Spleen (tissue), 13 donors: ENCODE measurements at places on chromosomes 7 and 10.

GRCh38 chr10:128373071-128373749, 247.0 kb upstream of the MKI67 start:
- no peaks in the 10 kb centered on the region for H3K27me3 ChIP-seq
- no peak overlapping the region for H3K4me3 ChIP-seq
- H3K4me1 ChIP-seq: no peaks in the 10 kb centered on the region
- H3K36me3 ChIP-seq: no peaks in the 10 kb centered on the region
- no peak for DNase-seq
- no peak overlapping the region for H3K27ac ChIP-seq

DNA sequence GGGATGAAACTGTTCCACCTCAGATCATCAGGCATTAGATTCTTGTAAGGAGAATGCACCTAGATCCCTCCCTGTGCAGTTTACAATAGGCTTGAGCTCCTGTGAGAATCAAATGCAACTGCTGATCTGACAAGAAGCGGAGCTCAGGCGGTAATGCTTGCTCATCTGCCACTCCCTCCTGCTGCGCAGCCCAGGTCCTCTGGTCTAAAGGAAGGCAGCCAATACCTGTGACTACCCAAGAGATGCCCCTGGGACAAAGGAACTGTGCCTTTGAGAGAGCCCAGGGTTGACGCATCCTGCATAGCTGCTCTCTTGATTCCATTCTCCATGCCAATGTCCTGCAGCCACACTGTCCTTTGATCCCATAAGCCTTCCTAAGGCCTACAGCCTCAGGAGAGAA, 73.1 kb downstream of the ADCYAP1R1 start:
- no peaks in the 10 kb centered on the region for H3K36me3 ChIP-seq
- DNase-seq: no peak
- no peaks in the 10 kb centered on the region for H3K4me1 ChIP-seq

GRCh38 chr10:121459622-121460453, 138.4 kb downstream of the FGFR2 start:
- H3K4me3 ChIP-seq: no peak overlapping the region
- H3K4me1 ChIP-seq: no peaks in the 10 kb centered on the region
- H3K27ac ChIP-seq: no peak overlapping the region

- H3K27ac ChIP-seq: no peak overlapping the region
- no peaks in the 10 kb centered on the region for H3K36me3 ChIP-seq
- peaks cover 3% of the 10 kb centered on the region for H3K27me3 ChIP-seq
- no peak overlapping the region for H3K4me3 ChIP-seq
- H3K4me1 ChIP-seq: no peaks in the 10 kb centered on the region
- no peak for DNase-seq
Observed at GRCh38 chr10:120492346-120492745, 35.3 kb downstream of the PLPP4 start.

- no peak for DNase-seq
- no peaks in the 10 kb centered on the region for H3K36me3 ChIP-seq
- no peaks in the 10 kb centered on the region for H3K27me3 ChIP-seq
Observed at GRCh38 chr10:74051736-74052342, 53.9 kb downstream of the VCL start.

- no peak for DNase-seq
- no peaks in the 10 kb centered on the region for H3K4me1 ChIP-seq
- no peak overlapping the region for H3K27ac ChIP-seq
- H3K36me3 ChIP-seq: no peaks in the 10 kb centered on the region
- H3K27me3 ChIP-seq: no peaks in the 10 kb centered on the region
Observed at GRCh38 chr7:44366986-44367385, 41.6 kb upstream of the CAMK2B start.

- no peaks in the 10 kb centered on the region for H3K4me1 ChIP-seq
- H3K36me3 ChIP-seq: peaks cover 9% of the 10 kb centered on the region
- DNase-seq: no peak
- H3K27ac ChIP-seq: no peak overlapping the region
- H3K27me3 ChIP-seq: no peaks in the 10 kb centered on the region
- no peak overlapping the region for H3K4me3 ChIP-seq
Observed at GRCh38 chr10:92914478-92915325, 66.4 kb downstream of the EXOC6 start.

DNA sequence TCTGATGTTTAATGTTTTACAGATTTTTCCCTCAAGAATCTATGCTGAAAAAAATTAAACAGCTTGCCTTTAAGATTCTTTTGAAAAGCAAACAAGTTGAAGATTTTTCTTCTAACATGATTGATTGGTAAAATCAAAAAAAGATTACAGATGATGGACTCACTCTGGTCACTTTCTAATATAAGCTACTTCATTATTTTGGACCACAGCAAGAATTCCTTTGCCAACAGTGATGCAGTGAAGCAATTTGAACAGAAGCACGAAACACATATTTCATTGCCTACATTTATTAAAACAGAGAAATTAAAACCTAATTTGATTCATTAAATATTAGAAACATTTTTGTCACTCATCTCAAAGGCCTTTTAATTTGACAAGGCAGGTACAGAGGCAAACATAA, 82.1 kb upstream of the SGCE start:
- DNase-seq: no peak
- H3K27me3 ChIP-seq: no peaks in the 10 kb centered on the region
- H3K36me3 ChIP-seq: no peaks in the 10 kb centered on the region
- H3K27ac ChIP-seq: no peak overlapping the region
- no peaks in the 10 kb centered on the region for H3K4me1 ChIP-seq
- H3K4me3 ChIP-seq: no peak overlapping the region

DNA sequence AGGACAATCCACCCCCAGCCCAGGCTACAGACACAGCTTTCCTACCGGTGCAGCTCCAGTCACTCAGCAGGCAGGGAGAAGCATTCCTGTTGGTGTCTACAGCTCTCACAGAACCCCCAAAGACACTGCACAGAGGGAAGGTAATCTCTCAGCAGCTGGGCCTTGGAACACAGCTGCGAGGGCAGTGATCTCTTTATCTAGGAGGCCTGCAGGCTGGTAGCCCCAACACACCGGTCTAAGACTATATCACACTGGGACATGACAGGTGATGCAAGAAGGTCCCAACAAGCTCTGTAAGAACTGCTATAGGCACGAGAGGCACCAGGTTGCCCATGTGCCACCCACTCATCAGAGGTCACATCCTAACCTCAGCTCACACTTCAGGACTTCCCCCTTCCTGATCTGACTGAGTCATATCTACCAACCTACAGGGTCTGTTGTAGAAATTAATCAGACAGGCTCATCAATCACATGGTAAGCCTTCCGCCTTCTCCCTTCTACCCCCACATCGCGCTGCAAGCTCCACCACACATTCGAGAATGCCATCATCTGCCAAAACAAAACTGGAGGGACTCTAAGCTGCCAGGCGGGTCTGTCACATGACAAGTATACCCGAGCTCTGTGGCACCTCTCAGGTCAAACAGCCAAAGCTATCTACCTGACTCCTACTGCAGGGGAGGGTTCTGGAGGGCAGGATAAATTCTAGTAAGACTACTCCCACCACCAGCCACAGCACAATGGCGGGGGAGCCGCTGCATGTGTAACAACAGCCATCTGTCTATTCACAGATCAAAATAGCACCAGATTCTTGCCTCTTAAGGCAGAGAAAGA, 26.1 kb downstream of the FAM53B start:
- H3K27me3 ChIP-seq: no peaks in the 10 kb centered on the region
- no peaks in the 10 kb centered on the region for H3K36me3 ChIP-seq
- H3K4me3 ChIP-seq: no peak overlapping the region
- peak overlapping the region; percentile 92 for H3K27ac ChIP-seq
- peaks cover 99% of the 10 kb centered on the region for H3K4me1 ChIP-seq

DNA sequence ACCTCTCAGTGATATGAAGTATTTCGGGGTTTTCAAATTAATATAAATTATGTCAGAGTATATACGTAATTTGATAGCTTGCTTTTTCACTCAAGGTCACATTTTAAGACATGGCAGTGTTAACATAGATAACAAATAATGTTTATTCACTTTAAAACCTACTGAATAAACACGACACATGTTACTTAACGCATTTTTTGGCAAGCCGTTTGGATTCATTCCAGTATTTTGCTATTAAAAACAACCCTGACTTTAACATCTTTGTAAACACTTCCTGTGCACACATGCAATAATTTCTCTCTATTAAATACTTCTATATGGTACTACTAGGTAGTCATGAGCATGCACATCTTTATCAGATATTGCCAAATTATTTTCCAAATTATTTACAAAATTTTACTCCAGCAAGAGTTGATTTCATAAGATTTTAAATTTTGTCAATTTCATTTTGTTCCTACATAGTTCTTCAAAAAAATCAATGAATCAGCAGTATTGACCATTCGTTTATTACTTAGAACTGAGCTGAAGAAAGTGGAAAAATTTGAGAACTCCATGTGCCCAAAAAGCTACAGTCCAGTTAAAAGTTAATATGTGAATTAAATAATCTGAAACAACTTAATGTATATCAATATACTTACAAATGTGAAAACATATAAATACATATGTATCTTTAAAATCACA, 26.8 kb upstream of the THSD7A start:
- H3K4me1 ChIP-seq: no peaks in the 10 kb centered on the region
- no peak overlapping the region for H3K27ac ChIP-seq
- H3K36me3 ChIP-seq: no peaks in the 10 kb centered on the region
- DNase-seq: no peak
- H3K27me3 ChIP-seq: no peaks in the 10 kb centered on the region
- H3K4me3 ChIP-seq: no peak overlapping the region

- no peaks in the 10 kb centered on the region for H3K27me3 ChIP-seq
- H3K27ac ChIP-seq: peak overlapping the region; percentile 77
- H3K36me3 ChIP-seq: no peaks in the 10 kb centered on the region
- DNase-seq: no peak
- H3K4me1 ChIP-seq: peaks cover 58% of the 10 kb centered on the region
Observed at GRCh38 chr10:70479165-70479581, 606 bp downstream of the PALD1 start.

DNA sequence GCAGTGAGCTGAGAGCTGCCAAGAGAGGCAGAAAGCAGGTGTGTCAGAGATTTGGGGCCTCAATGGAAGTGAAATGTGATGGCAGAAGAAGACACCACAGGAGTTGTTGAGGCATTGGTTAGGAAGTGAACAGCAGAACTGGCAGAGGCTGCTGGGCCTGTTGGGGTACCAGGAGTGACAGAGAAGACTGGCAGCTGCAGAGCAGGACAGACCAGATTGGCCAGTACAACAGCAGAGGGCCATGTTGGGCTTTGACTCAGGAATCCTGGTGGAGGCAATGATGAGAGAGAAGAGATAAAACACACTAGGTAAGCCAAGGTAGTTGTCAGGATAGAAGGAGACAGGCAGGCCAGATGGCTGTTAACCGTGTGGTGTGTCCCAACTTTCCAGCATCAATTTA, 19.9 kb upstream of the HERPUD2 start:
- H3K4me3 ChIP-seq: no peak overlapping the region
- peaks cover 15% of the 10 kb centered on the region for H3K4me1 ChIP-seq
- DNase-seq: no peak
- no peak overlapping the region for H3K27ac ChIP-seq
- H3K27me3 ChIP-seq: no peaks in the 10 kb centered on the region

- no peaks in the 10 kb centered on the region for H3K27me3 ChIP-seq
- no peak overlapping the region for H3K4me3 ChIP-seq
- H3K36me3 ChIP-seq: no peaks in the 10 kb centered on the region
- no peaks in the 10 kb centered on the region for H3K4me1 ChIP-seq
Observed at GRCh38 chr7:81003326-81003725, 84.5 kb upstream of the SEMA3C start.
